Stimulated activated naive B cell treated with anti-CD40 and anti-IgM and Interleukin-4, amounts not matched to agents 10 μg/mL and 1 μg/mL and 100 μg/mL, for 72 hours (primary cell): ENCODE measurements at places on chromosomes 5 and 9.

DNA sequence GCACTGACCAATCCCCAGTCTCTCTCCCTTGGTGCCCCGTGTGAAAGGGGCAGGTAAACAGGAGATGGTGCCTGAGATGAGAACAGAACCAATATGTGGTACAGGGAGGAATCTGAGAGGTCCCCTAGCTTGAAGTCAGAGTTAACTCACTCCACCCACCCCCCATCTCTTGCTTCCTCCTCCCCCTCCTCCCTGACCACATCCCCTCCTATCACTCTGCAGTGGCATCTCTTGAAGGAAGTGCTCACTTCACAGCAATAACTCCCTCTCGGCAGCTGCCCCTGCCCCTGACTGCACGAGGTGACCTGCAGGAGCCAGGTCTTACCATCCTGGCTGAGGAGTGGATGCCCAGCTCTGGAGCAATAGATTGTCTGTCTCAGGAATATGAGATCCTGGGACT is 224.0 kb downstream of the GAS1 start:
- no peak for DNase-seq

DNA sequence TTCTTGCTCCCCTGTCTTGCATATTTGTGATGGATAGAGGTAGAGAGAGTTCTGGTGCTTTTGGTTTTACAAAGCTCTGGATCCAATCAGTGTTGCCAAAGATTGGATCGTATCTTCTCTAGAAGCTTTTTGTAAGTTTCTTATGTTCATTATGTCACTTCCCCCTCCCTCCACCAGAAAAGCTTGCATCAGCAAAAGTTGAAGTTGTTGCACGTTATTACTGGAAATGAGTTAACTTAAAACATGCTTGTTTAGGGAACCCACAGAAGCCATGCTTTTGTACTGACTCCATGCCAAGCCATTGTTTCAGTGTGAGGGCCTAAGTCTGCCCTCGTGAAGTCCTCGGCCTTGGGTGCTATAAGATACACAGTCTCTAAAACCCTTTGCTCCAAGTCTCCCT is 186.5 kb downstream of the ERCC6L2 start:
- no peak for DNase-seq

- no peak for DNase-seq
Observed at GRCh38 chr9:27383524-27383923, 86.6 kb upstream of the EQTN start.

DNA sequence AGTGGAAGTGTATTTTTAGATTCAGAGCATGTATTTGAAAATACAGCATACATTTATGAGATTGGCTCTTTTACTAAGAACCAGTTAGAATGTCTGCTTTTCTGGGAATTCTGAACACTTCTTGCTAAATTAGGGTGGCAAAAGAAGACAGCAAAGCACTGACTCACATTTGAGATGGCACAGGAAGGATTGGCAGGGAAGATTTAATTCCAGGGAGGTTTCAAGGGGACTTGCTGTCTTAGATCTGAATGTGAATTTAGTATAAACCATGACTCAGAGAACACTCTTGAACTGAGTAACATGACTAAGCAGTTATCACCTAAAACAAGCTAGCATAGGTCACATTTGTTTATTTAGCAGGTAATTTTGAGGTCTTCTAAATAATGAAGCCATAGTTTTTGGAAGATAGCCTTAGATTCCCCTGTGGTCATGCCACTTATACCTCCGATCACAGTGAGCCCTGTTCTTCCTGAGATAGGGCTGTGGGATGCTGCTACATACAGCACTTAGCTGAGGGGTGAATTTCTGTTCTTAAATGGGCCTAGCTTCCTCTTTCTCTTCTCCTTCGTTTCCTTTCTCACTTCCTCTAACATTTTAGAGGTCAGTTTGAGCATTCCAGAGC is 173.8 kb downstream of the PCSK1 start:
- DNase-seq: no peak

DNA sequence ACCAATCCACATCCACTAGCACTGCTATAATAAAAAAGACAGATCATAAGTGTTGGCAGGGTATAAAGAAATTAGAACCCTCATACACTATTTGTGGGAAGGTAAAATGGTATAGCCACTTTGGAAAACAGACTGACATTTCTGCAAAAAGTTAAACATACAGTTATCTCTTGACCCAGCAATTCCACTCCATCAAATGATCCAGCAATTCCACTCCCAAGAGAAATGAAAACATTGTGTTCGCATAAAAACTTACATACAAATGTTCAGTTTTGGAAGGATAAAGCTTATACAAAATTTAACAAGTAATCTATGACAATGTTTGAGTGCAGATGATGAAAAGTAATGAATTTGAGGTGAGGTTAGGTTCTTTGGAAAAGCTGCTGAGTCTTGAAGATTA is 2.1 kb downstream of the KIF27 start:
- DNase-seq: no peak

- no peak for DNase-seq
Observed at GRCh38 chr9:91155746-91156376, 205.9 kb downstream of the AUH start.

DNA sequence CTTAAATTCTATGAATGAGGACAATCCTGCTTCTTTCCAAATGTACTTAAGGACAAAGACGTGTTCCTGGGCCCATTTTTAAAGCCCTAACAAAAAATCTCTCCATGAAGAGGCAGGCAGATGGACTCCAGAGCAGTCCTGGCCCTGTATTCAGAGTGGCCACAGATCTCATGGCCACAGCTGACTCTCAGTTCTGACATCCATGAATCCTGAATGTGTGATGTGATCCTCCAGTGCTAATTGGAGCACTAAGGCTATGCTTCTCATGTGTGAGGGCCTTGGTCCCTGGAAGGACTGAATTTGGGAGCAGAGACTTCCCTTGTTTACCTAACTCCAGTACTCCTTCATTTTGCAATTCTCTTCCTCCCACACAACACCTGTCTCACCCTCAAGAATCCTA is 373.0 kb downstream of the AGTPBP1 start:
- no peak for DNase-seq

DNA sequence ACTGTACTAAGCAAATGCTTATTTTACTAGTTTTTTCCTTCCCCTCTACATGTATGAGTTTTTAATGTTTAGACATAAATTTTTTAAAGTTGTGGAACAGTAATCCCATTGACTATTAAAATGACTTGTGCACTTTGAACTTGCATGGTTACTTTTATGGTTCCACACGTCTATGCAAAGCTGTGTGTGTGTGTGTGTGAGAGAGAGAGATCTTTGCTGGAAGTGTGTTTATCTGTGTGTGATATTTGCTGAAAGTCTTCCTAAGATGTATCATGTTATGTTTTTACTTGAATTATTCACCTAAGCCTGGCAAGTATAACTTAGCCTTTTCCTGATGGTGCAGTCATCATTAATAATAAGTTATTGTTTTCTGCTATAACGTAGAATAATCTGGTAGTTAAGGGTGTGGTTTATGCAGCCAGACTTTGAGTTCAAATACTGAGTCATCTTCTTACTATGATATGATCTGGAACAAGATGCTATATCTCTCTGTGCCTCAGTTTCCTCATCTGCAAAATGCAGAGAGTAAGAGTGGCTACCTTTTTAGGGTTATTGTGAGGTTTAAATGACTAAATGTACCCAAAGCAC is 138.6 kb downstream of the SMARCA2 start:
- DNase-seq: no peak

GRCh38 chr9:129906298-129906697 is 71.0 kb downstream of the USP20 start:
- no peak for DNase-seq

- no peak for DNase-seq
Observed at GRCh38 chr5:179132586-179133355, 72.6 kb downstream of the ZNF354C start.

DNA sequence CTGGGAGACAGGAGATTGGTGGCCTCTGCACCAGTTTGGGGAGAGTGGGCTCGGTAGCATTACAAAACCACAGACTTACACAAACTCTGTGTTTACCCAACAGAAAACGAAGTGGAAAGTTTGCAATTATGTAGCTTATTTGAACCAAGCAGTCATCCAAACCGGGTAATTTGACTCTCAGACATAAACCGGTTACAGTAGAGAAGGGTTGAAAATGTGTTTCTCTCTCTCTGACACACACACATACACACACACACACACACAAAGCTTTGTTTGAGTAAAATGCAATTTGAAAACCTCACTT is 97.1 kb upstream of the ZNF608 start:
- DNase-seq: no peak

DNA sequence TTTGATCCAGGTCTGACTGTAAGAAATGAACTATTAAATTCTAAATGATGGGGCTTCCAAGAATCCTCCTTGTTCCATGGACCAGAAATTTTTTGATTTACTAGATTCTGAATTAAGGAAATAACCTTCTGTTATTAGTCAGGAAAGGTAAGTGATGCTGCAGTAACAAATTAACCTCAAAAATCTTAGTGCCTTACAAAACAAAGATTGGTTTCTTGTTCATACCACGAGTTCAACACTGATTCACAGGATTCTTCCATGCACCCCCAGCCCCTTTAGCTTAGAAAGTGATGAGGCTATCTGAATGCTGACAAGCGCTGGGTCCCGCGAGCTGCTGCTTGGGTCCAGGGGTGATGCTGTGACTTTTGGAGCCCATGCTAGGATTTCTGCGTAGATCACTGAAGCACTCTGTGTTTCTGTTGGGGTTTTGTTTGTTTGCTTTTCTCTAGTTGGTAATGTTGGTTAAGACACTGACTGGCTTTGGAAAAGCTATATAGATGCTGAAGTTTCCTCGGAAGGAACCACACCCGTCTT is 52.3 kb downstream of the COL15A1 start:
- no peak for DNase-seq

- DNase-seq: no peak
Observed at GRCh38 chr9:21286659-21287058, 18.5 kb downstream of the IFNA5 start.

- no peak for DNase-seq
Observed at GRCh38 chr5:9927106-9927505, 297.0 kb upstream of the TAS2R1 start.

DNA sequence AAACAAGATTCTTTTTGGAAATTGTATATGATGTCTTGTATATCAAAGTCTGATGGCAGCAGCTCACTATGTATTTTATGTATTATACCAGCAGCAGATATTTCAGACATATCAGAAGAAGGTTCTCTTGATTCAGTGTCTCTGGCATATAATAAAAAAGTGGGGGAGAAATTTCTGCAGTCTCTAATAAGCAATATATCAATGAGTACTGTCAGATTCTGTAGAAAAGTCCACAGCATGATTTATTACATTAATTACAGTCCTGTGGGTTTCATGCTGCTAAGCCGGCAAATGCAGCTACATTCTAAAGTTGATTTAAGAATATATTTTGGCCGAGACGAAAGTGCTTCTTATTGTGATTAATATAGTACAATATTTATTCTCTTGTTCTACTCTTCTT is 113.1 kb downstream of the KIAA1958 start:
- no peak for DNase-seq

- DNase-seq: no peak
Observed at GRCh38 chr9:114722081-114722621, 40.2 kb upstream of the TEX48 start.

DNA sequence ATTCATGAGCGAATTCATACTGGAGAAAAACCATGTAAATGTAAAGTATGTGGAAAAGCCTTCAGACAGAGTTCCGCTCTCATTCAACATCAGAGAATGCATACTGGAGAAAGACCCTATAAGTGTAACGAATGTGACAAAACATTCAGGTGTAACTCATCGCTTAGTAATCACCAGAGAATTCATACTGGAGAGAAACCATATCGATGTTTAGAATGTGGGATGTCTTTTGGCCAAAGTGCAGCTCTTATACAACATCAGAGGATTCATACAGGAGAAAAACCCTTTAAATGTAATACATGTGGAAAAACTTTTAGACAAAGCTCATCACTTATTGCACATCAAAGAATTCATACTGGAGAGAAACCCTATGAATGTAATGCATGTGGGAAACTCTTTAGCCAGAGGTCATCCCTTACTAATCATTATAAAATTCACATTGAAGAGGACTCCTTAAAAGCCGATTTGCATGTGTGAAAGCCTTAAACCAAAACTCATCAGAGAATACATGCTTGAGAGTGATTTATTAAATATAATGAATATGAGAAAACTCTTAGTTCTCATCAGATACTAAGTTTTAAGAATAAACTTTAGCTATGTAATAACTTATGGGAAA is 11.8 kb upstream of the ZFP2 start:
- DNase-seq: no peak

DNA sequence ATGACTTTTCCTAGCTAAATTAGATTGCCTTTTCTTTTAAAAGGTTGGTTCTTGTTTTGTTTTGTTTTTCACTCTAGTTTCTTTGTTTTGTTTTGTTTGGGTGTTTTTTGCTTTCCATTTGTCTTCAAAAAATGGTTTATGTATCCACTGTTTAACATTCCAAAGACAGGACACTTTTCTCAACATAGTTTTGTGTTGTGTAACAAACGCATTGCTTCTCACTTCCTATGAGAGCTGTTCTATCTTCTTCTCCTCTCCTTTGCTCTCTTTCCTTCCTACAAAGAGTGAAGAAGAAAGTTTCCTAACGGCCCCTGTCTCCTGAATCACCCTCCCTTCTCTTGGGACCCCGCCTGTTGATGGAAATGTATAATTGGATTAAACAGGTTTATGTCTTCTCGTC is 539.7 kb downstream of the ACTL7B start:
- DNase-seq: no peak

- DNase-seq: no peak
Observed at GRCh38 chr5:168013546-168013945, 277.9 kb upstream of the WWC1 start.

DNA sequence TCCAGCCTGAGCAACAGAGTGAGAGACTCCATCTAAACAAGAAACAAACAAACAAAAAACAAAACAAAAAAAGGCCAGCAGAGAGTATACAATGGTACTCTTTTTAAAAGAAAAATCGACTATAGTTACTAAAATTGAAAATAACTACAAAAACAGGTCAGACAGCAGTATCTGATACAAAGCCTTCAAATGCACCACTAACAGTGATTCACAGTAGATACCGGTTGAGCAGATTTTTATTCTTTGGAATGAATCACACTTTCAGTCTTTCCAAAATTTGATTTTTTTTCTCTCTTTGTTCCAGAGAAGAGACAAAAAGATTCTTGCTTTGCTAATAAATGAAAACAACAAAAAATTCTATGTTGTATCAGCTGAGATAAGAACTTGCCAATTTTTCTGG is 36.9 kb downstream of the ROR2 start:
- no peak for DNase-seq

- no peak for DNase-seq
Observed at GRCh38 chr5:125370461-125371205, 624.2 kb upstream of the ZNF608 start.

DNA sequence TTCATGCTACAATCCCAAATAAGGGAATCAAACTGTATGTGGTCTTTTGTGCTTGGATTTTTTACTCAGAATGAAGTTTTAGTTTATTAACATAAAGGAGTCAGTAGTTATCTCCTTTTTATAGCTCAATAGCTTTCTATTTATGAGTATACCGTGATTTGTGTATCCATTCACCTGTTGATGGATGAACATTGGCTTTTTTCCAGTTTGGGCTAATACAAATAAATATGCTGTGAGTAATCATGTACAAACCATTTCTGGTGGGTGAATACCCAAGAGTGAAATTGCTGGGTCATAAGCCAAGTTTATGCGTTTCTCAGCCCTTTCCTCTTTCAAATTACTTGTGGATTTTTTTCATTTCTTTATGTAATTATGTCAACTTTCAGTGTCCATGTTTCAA is 395.3 kb downstream of the OSTF1 start:
- DNase-seq: no peak

- peak; percentile 70 for DNase-seq
Observed at GRCh38 chr5:139847790-139848507, 52.3 kb downstream of the PSD2 start.

GRCh38 chr9:33908749-33909148 is 91.8 kb downstream of the UBE2R2 start:
- no peak for DNase-seq
